ENCODE measurements at places on chromosomes 7 and 10.

DNA sequence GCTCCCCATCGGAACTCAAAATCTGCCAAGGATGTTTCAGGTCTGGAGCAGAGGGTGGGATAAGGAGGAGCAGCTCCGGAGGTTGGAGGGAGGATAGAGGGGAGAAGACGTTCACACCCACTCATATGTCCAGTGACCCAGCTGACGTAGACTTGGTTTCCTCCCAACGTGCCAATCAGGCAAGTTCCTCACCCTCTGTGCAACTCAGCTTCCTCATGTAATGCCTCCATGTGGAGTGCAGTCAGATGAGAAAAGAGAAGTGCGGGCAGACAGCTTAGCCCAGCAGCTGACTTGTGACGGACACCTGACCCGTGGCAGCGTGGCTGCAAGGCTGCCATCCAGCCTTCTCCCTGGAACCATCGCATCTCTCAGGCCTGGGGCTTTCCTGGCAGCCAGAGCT lies 86.8 kb downstream of the NPTX2 start:
- DNase-seq, result no peak

DNA sequence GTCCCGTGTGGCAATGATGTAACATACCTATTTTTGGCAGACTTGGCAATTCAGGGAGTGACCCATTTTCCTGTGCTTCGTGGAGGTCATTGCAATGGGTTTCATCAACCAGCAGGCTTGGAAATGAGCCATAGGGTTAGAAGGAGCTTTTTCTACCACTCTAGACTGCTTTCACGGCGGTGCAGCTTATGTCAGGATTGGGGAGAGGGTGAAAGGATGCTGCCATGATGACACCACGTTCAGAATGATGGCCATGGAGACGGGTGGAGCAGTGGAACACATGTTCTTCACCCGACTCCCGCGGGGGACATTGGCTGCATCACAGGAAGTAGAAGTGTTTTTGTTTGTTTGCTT lies 220.2 kb downstream of the EMX2 start:
- DNase-seq, result no peak

- no peak for DNase-seq
Observed at GRCh38 chr7:123754271-123754871, 5.6 kb upstream of the WASL start.

- peak; percentile 38 for DNase-seq
Observed at GRCh38 chr10:50316695-50317648, 65.7 kb upstream of the ASAH2 start.

DNA sequence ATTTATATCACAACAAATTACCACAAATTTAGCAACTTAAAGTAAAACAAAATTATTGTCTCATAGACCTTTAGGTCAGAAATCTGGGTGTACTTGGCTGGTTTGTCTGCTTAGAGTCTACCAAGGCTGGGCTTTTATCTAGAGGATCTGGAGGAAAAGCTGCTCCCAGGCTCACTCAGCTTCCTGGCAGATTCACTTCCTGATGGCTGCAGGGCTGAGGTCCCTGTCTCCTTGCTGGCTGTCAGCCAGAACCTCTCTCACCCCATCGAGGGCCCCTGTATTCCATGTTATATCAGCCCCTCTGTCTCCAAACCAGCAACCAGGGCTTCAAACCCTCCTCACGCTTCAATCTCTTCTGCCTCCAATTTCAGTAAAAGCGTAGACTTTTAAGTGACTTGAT lies 734.9 kb downstream of the NRG3 start:
- DNase-seq, result no peak

GRCh38 chr10:76885816-76886215 lies 751.8 kb downstream of the KCNMA1 start:
- DNase-seq, result no peak

GRCh38 chr7:13949445-13949844 lies 40.0 kb downstream of the ETV1 start:
- no peak for DNase-seq

DNA sequence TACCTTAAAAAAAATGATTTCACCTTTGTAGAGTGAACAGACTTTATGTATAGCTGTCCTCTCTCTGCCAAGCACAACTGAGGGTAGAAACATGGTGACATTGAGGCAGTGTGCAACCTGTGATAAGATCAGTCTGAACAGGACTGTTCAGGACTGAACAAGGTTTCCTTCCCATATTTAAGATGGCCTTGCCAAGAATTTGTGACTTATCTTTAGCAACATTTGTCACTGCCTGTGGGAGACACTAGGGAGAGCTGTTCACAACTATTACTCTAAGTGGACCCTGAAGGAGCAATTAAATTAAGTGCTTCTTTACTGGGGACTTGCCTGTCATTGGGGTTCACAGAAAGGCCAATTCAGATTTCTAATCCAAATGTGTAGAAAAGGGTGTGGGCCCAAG lies 6.7 kb downstream of the OR13A1 start:
- DNase-seq, result no peak

GRCh38 chr10:114881901-114882300 lies 56.1 kb upstream of the TRUB1 start:
- DNase-seq, result no peak

DNA sequence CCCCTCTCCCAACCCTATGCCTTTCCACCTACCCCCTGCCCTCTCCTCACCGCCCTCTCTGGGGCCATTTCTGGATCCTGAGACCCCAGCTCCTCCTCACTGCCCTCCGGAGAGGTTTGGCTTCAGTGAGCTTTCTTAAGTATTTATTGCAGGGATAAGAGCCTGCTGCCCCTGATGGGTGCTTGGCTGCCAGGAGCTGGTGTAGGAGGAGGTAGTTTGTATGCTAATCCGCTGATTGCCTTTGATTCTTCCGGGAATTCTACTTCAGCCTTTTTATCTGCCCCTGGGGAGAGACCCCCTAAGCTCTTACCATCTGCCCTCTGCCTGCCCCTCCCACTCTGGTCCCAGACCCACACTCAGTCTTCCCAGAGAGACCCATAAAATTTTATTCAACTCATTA lies 263.5 kb upstream of the PODXL start:
- no peak for DNase-seq

DNA sequence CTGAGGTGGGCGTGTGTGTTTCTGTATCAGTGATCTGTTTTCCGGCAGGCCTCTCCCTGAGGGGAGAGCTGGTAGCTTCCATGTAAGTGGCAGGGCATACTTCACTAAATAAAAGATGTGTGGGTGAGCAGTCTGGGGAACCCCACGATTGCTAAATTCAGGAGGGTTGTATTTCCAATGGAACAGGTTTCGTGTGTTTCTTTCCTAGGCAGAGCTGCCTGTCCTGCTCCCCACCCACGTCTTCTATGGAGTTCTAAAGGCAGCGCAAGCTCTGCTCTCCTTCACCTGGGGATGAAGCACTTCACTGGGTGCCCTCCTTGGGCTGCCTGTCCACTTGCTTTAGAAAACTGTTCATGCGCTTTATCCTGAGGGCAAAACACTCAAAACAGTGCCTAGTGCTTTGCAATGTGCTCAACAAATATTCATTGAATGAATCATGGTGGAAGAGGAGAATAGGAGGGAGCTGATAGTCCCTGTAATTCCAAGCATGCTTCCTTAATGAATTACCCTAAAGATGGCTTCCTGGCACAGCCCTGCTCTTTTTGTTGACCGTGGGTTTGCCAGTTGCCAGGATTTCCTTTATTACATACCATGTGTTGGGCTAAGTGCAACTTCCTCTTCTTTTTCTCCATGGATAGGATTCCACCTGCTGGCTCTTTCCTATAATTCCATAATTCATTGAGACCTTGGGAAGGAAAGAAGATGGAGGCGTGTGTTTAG lies 50.6 kb upstream of the SRPK2 start:
- DNase-seq, result peak; percentile 86

DNA sequence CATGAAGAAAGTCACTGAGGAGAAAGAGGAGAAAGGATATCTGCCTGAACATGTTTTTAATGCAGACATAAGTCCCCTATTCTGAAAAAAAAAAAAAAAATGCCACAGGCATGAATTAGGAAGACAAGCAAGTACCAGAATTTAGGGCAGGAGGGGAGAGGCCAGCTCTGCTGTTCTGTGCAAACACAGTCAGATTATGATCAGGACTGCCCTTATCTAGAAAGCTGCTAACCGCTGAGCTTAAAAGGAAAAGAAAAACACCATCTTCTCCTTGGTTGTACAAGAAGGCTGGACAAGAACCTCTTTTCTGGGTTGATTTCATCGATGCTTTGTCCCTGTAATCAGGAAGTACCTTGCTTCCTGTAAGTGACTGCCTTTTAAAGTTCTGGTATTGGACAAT lies 15.3 kb upstream of the PWWP2B start:
- no peak for DNase-seq

DNA sequence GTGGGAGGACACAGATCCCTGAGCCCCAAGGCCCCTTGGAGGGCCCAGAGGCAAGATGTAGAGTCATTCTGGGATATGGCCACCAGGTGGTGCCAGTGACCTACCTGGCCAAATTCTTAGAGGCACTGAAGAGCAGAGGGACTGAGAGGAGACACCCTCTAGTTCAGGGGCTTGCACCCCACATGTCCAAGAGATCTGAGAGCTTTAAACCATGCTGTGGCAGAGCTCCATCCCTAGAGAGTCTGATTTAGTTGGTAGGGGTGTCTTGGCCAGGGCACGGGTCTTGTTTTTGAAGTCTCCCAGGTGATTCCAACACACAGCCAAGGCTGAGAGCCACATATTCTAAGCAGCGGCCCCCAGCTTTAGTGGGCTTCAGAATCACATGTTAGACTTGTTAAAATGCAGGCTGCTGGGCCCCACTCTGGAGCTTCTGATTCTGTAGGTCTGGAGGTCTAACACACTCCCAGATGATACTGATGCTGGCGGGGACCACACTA lies 52.5 kb downstream of the PRF1 start:
- peak; percentile 48 for DNase-seq

GRCh38 chr7:30941582-30942323 lies 22.0 kb upstream of the GHRHR start:
- no peak for DNase-seq

DNA sequence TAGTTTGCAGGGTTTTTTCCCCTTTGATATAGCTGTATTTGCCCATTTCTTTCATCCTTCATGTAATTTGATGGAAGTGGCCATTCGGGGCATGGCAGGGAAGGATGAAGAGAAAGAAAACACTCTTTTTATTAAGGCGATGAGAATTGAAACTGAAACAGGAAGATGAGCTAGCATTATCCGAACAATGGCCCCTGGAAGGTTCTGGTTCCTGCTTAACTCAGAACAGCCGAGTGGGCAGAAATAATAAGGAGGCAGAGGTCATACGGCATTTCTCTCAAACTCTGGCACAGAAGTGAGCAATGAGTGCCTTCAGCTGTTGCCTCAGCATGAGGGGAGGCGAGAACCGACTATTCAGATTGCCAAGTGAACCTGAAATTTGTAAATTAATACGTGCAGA lies 113.2 kb upstream of the MYO3A start:
- DNase-seq, result no peak

- no peak for DNase-seq
Observed at GRCh38 chr7:151689196-151689971, 169.7 kb upstream of the RHEB start.

DNA sequence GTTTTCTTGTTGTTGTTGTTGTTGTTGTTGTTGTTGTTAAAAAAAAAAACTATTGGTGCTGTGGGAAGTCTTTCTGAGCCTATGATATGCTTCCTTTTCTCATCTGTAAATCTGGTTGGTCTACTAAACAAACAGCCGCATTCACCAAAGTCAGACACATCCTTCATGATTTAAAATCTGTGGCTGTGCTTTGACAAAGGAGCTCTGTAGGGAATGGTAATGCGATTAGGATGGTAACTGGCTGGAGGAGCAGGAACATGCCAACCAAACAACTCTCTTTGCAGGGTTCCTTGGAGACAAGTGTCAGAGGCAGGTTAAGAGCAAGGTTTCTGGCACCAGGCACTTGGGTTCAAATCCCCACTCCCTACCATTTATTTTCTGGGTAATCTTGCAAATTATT lies 14.9 kb upstream of the SP4 start:
- DNase-seq, result no peak

- DNase-seq, result peak; percentile 84
Observed at GRCh38 chr7:5704534-5704922, 76.9 kb downstream of the RNF216 start.

GRCh38 chr10:105837951-105838350 lies 1196.9 kb downstream of the SORCS3 start:
- no peak for DNase-seq

DNA sequence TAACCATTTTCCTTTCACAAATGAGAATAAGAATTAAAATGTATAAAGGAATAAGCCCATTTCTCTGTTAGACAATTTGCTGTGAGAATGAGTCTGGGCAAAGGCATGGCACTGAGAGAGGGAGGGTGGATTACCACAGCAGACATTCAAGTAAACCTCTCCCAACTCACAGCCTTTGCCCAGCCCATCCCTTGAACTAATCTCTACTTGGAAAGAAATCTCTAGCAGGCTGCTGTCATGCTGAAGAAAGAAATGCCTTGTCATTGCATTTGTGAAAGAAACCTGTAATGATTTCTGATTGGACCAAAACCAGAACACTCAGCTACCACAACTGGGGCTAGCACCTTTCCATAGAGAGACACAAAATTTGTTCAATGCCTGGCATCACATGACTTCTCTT lies 39.2 kb downstream of the CH25H start:
- DNase-seq, result no peak

DNA sequence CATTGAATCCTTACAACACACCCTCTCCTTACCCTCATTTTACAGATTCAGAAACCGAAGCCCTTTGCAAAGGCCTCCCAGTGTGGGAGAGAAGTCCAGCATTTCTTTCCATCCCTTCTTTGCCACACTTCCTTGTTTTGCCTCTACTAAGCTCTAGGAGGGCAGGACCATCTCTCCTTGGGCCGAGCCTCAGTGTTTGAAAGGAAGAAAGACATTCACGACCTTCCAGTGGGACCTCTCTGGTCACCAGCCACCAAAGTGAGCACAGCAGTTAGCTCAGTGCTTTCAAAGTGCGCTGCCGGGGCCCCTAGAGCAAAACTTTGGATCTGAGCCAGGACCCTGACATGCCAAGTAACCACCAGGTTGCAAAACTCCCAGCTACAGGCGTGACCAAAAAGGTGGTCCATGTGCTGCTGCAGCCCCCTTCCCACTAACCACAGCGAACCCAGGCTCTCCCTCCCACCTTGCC lies 12.4 kb downstream of the CTBP2 start:
- DNase-seq, result no peak

- DNase-seq, result no peak
Observed at GRCh38 chr7:142856565-142857245, 1.8 kb downstream of the EPHB6 start.

DNA sequence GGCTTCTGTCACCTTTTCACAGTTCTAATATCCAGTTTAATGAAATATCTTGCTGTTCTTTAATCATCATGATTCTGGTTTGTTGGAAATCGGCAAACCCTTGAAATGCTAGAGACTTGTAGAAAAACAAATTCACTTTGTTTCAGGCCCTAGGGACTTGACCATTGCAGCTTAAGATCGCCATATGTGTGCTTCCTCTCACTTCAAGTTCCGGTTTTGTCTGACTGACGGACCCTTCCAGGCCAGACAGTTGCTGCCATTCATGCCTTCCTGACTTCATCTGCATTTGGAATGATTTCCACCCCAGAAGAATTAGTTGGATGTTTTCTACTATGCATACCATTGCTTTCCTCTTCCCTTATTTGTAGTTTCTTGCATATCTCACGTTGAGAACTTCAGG lies 125.6 kb downstream of the CELF2 start:
- no peak for DNase-seq

Measured in IMR-90 (cell line).